ENCODE measurements at places on chromosomes 11 and 22.

- DNase-seq = no peak
Measured at GRCh38 chr11:2444821-2445745, at the start of gene KCNQ1. TSS of gene KCNQ1 (plus strand) at chr11:2445008. CDS start at chr11:2445099, 91 bp downstream.

DNA sequence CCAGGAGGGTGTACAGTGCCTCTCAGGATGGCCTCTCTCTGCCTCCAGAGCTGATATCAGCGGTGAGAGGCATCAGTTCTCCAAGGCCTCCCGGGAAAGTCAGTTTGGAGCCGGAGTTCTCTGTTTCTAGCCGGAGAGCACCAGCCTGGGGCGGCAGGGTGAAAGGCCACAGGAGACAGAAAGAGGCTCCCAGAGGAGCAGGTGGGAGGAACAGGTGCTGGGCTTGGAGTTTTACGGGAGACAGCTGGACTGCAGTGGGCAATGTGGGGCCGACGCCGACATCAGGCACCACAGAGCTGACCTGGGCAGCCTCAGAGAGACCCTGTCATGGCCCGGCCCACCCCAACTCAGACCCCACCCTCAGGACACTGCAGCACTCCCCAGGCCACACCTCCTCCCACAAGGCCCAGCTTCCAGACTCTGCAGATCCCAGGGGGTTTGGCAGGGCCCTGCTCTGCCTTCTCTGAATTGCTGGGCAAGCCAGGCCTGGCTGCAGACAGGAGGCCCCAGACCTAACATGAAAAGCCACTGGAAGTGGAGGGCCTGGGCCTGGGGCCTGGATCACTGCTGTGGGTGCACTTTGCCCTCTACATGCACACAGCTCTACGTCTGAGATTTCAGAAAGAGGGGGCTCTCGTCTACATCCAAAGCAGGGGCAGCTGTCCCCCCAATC lies 885.6 kb downstream of the BRD1 start:
- no peak for DNase-seq

DNA sequence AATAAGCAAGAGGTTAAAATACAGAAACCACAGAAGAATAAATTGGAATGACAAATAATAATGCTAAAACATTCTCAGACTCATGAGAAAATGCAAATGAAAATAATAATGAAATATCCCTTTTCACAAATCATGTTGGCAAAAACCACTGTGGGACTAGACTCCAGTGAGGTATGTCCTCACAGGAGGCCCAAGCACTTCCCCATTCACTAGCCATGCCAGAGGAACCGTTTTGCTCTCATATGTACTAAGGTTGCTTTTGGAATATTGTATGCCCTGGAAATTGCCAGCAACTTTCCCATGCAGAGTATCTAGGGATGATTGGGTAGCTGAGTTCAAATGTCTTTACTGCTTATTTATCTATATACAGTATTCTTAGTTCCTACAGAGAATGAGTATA lies 106.2 kb upstream of the CHORDC1 start:
- no peak for DNase-seq

- DNase-seq = no peak
Measured at GRCh38 chr22:48803948-48804810, 1023.5 kb downstream of the BRD1 start.

DNA sequence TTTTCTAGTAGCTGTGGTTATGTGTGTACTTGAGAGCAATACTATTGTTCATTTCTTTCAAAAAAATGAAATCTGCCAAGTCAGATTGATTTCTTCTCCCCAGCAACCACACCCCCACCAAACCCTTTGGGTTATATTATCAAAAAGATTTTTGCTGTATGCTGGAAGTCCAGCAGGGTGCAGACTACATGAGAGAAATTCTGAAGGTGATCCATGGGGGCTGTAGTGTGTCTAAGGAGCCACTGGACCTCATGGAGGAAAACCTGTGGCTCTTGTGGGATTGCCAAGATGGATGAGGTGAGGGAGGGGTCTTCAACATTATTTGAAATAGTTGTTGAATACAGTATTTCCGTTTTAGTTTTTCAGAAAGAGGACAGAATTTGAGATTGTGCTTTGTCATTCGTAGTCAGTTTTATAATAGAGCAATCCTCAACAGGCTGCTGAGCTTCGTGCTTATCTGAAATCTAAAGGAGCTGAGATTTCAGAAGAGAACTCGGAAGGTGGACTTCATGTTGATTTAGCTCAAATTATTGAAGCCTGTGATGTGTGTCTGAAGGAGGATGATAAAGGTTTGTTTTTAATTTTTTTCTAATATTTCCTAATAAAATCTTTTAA lies 3.1 kb downstream of the EIF3M start:
- no peak for DNase-seq

DNA sequence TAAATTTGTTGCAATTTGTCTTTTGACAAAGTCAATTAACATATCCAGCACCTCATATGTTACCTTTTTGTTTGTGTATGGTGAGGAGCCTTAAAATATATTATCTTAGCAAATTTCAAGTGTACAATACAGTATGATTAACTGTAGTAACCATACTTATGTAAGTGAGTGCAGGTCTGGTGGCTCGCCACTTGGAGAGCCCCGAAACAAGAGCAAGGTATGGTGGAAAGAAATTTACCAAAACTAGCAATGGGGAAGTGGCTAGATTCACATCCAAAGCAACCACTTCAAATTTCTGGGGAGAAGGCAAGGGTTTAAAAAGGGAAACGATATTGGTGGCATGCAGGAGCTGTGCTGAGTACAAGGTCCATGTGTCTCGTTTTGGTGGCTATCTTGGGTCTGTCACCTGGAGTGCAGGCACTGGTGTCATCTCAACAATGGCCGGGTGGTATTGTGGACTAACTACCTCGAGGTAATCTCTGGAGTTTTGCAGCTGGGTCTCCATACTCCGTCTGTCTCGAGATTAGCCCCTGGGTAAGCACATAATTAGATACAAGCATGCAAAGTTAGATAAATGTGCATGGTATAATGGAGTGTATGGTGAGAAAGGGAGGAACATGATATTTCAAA lies 8.2 kb upstream of the FNBP4 start:
- DNase-seq = no peak

- DNase-seq = no peak
Measured at GRCh38 chr11:27187075-27187847, 146.6 kb downstream of the BBOX1 start.

GRCh38 chr11:64859542-64860414 lies 15.3 kb upstream of the CDC42BPG start:
- DNase-seq = no peak
